A375 (cell line): ENCODE measurements at places on chromosomes 3 and 15. TPM values are rescaled to one million over a fixed set of nuclear protein-coding genes. Genes with fewer than 3 reads are reported as not detected.

The CYP8B1 gene
- total RNA-seq: 0.11 TPM in 1 of 2 replicates, not detected in the other

The CCDC174 gene
- total RNA-seq: 21.8 and 24.3 TPM in 2 replicates

The ECE2 gene
- not detected in 2 replicates for total RNA-seq

The PLSCR5 gene
- not detected in 2 replicates for total RNA-seq

The LRRC31 gene
- total RNA-seq: not detected in 2 replicates

The RAD18 gene
- total RNA-seq: 21.8 and 22.1 TPM in 2 replicates

The HIGD1A gene
- total RNA-seq: 53.3 and 64.7 TPM in 2 replicates

The CACNA2D2 gene
- total RNA-seq: not detected in 2 replicates

The ARL14 gene
- total RNA-seq: 0.24 and 0.30 TPM in 2 replicates

The FSTL1 gene
- 24.5 and 26.9 TPM in 2 replicates for total RNA-seq

The IL12A gene
- total RNA-seq: 9.7 and 14.2 TPM in 2 replicates
